ENCODE measurements at places on chromosomes 4 and X.

DNA sequence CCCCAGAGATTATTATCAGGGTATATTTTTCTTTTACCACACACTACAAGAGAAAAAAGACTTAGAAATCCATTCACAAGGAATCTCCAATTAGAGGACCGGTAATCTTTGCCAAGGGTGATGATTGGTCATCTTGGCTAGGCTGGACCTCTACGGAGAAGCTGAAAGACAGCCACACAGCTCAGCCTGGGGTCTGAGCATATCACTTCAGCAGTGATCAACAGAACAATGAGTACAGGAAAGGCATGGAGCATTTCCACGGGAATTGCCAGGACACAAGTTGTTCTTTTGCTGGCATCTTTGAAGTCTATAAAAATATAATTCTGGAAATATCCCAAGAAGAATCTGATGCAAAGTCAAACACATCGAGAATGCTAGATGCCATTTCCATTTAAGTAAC lies 191.5 kb downstream of the TENM3 start:
- DNase-seq = no peak

DNA sequence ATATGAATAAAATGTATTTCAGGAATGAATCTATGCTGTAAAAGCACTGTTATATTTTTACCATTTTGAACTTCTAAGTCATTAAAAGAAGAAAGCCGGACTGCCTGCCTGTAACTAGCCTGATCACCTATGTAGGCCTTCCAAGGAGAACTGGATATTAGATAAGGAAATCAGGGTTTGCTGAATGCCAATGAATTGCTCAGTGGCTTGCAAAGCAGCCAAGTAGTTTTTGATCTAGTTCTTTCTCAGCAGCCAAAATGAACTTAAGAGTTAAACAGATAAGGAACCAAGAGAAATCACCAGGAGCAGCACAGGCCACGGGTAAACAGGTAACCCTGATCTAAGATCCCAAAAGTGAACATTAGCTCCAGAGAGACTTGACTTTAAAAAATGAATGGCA lies 3.3 kb downstream of the ANXA5 start:
- DNase-seq = no peak

GRCh38 chr4:74838746-74839370 lies 44.5 kb upstream of the BTC start:
- DNase-seq = no peak

GRCh38 chrX:44071070-44071645 lies 98.0 kb upstream of the NDP start:
- DNase-seq = no peak

- DNase-seq = no peak
These were observed 99.1 kb downstream of the FRYL start for GRCh38 chr4:48680848-48681568.

DNA sequence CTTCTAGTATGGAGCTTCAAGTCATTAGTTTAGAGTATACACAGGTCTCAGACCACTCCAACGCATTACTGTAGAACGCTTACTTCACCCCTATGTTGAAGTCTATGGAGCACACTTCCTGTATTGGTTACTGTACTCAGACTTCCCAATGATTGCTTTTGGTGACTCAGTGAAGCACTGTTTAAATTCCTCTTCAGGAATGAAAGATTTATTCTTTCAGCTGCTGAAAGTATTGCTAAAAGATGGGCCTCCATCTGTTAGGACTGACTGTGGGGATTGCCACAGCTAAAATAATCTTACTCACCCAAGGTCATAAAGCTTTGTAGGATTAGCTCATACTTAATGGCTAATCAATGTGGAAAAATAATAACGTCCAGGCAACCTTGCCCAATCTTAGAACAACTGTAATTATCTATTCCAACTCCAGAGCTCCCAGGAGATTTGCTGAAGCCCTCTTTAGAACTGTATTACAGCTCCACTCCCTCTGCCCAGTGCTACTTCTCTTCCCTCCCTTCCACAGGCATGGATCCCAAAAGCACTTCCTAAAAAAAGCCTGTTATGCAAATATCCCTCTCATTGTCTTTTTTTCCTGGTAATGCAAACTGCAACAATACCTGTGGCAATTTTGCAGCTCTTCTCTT lies 281.9 kb upstream of the HS3ST1 start:
- DNase-seq = no peak

- no peak for DNase-seq
These were observed 29.4 kb downstream of the UVSSA start for GRCh38 chr4:1376391-1376840.

DNA sequence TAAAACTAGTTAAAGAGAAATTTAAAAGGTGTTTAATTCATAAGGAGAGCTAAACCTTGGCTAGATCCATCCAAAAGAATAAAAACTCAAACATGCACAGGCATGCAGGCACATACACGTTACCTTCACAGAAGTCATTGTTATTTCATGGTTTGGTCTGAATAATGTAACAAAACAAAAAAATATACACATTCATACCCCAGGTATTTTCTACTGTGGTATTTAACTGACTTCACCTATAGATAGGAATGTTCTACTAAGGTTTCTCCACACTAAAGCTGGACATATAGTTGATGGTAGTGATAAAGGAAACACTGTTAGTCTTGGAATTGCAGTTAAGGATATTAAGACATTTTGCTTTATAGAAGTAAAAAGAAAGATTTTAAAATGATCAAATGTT lies 283.6 kb upstream of the PCDH10 start:
- DNase-seq = no peak

GRCh38 chrX:130103605-130104004 lies 6.7 kb downstream of the ELF4 start:
- no peak for DNase-seq

DNA sequence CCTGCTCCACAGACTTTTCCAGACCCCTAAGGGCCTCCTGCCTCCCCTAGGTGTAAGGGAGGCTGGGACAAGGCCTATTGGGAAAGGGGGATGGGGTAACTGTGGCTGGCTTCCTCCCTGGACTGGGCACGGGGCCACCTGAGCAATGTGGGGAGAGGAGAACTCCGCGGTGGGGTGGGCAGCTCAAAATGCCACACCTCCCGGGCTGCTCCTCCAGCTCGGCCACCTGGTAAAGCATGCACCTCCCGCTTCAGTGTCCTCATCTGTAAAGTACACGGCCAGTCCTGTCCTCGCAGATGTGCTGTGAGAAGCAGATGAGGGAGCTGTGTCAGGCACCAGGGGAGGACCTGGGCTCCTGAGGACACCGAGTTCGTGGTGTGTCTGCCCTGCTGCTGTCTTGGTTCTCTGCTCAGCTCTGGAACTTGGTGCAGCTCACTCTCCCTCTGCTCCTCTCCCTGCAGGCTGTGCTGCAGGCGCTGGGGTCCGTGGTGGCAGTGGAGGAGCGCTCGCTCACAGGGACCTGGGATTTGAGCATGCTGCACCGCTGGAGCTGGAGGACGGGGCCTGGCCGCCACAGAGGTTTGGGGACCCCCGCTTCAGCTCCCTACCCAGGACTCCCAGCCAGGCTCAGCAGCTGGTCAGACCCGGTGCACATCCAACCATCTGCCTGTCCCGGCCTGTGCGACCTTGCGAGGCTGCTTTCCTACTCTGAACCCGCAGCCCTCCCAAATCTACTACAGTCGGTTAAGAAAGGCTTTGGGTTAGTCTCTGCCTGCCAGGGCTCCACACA lies 20.8 kb upstream of the MRFAP1 start:
- no peak for DNase-seq

- no peak for DNase-seq
These were observed 1.1 kb upstream of the ARMCX4 start for GRCh38 chrX:101484135-101484534.

GRCh38 chr4:80322716-80323115 lies 12.8 kb upstream of the CFAP299 start:
- DNase-seq = no peak

- DNase-seq = no peak
These were observed 5.4 kb downstream of the FGG start for GRCh38 chr4:154606728-154607723.

DNA sequence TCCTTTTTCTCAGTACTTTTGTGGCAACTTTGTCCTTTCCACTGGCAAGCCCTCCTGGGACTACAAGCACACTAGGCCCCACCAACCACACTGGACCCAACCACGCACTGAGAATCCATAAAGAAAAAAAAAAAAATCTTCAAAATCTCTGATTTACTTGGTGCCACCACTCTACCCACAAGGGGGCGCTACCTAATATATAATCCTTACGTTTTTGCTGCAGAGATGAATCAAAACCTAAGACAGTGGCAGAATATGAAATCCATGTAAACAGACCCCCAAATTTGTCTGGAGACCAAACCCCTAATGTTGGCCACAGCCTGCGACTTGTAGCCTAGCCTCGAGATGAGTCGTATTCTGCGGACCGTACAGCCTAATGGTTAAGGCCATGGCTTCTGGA lies 63.5 kb upstream of the ARHGAP36 start:
- DNase-seq = no peak

- DNase-seq = no peak
These were observed 184.9 kb downstream of the NSUN7 start for GRCh38 chr4:40934676-40935075.

GRCh38 chrX:65516756-65517155 lies 17.8 kb downstream of the LAS1L start:
- DNase-seq = no peak

DNA sequence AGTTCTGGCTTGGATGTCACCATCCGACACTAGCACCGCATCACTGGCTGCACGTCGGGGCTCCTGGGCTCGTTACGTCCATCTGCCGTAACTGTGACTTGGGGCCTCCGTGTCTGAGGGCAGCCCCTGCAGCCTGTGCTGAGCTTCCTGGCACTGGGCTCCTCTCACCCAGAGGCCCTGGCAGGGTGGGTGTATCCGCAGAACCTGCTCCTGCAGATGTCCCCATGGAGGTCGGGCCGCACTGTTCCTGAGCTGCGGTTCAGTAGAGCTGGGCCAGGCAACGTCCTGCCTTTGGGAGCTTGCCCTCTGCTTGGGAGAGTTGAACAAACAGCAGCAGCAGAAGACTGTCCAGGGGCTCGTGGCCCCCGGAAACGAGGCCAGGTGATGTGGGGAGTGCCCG lies 71.4 kb downstream of the RGS12 start:
- DNase-seq = no peak

DNA sequence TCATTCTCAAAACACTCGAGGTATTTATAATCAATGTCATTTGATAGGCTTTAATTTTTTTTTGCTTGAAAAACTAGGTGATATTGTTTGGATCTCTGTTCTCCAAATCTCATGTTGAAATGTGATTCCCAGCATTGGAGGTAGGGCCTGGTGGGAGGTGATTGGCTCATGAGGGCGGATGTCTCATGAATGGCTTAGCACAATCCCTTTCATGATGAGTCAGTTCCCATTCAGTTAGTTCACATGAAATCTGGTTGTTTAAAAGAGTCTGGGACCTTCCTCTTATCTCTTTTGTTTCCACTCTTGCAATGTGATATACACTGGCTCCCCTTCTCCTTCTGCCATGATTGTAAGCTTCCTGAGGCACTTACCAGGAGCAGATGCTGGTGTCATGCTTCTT lies 638.7 kb downstream of the DMD start:
- DNase-seq = no peak

DNA sequence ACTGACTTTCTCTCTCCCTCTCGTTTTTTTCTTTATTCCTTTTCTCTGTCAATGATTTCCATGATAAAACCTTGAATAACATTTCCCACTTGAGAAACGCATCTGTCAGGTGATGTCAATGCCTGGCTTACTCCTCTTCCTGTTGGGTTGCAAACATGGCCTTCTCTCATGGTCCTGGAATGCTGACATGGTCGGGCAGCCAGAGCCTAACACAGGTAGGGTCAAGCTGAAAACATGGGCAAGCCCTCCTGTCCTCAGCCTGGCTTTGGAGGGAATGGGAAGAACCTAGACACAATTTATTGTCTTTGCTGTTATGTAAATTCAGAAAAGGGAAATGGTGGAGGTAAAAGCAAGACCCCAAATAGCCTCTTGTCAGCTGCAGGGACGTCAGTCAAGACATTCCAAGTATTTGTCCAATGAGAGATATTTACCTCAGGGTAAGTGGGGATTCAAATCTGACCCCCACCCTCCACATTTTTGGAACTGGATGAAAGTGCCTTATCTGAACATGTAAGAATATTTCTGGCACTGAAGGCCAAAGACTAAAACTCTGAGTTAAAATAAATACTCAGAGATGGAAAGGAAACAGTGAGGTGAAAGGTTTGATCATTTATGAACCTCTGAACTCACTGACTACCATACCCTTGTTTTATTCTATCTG lies 473.8 kb downstream of the SPRY1 start:
- DNase-seq = no peak

- DNase-seq = no peak
These were observed 63.2 kb downstream of the SH3RF1 start for GRCh38 chr4:169207436-169208089.

DNA sequence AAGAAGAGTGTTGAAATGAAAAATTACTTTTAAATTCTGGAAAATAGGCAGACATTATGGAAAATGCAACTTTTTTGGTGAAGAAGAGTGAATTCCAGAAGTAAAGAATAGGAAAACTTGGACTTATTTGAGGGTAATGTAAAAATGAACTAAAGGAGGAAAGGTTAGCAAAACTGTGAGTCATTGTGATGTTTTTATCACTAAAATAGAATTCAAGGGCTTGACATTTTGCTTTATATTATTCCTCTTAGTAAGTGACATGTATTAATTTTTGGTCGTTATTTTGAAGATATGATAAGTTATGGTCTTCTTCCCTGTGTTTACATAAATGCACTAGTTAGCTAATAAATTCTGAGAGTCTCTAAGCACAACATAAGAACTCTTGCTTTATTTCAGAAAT lies 390.9 kb downstream of the FAT4 start:
- DNase-seq = no peak

Data from left renal pelvis (tissue), 4 donors.